Epithelial cell of esophagus (primary cell): ENCODE measurements at places on chromosomes 11 and 22.
A peak's percentile ranks its signal among the peaks of the same experiment; 100 is the strongest.

DNA sequence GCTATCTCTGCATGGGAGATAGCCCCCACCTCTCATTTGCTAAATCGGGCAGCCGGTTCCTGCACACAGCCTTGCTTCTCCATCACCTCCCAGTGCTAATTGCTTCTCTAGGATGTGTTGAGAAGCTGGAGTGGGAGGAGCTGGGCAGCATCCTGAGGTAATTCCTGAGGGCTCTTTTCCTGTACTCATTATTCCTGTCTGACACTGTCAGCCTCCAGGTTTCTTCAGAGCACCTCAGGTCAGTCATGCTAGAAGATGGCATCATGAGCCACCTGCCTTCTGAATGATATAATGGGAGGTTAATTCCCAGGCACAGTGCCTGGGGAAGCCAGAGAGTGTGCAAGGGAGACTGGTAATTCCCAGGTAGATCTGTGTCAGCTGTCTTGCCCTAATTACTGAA is 133.0 kb downstream of the RAB38 start:
- DNase-seq = peak; percentile 10

- DNase-seq = no peak
Measured at GRCh38 chr11:90284171-90284570, 61.3 kb upstream of the CHORDC1 start.

DNA sequence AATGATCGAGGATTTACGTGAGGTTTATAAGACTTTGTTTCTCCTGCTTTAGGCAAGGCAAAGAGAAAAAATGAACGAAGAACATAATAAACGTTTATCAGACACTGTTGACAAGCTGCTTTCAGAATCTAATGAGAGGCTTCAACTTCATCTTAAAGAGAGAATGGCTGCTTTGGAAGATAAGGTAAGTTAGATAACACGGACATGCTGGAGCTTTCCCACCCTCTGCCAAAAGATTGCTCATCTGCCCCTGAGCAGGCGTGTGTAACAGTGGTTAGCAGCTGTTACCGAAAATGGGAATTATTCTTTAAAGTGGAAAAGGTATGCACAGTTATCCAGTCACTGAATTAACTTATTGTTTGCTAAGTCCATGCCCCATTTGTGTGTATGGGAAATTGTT is 62.8 kb upstream of the CTTN start:
- no peak for DNase-seq

DNA sequence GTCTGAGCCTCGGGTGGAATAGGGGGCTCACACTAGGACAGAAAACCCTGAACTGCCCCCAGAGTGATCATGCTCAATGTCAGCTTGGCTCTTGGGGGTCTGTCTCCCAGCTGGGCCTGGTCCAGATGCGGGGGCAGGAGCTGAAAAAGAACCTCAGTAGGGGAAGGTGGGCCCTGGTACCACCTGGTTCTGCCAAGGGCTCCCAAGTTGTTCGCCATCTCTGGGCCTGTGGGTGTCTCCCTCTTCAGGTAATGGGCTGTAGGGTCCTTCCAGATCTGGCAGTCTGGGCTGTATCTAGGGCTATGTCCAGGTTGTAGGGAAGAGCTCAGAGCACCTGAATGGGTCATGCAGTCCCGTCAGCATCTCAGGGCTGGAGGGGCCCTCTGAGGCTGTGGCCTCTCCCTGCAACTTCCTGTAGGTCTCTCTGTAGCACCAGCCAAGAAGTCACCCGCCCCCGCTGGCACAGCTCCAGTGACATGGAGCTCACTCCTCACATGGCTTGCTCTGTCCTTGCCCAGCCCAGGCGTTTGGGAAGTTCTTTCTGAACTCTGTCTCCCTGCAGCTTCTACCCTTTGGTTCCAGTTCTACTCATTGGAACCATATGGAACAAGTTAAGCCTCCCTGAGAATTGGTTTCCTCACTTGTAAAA is 33.0 kb upstream of the SOX10 start:
- peak; percentile 50 for DNase-seq

DNA sequence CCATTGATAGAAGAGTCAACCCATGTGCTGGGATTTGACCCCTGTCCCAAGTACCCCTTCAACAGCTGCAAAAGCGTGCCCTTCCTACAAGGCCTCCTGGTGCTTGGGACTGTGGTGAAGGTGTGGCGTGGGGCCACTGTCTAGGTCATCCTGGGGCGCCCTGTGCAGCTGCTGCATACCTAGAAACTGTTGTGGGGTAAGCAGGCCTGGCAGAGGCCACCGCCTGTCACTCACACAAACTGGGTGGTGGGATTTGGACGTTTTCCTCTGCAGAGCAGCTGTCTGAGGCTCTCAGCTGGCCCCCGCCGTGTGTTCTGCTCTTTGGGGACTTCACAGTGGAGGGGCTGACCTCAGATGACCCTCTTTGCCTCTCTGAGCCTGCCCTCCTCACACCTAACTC is 69.7 kb downstream of the SCN3B start:
- no peak for DNase-seq

- DNase-seq = peak; percentile 39
Measured at GRCh38 chr11:33545931-33546330, 154.7 kb downstream of the C11orf91 start.
